GF-D8 (cell line): ENCODE measurements at places on chromosomes 7 and 10.

- DNase-seq: no peak
These were observed 2.1 kb downstream of the VSIR start for GRCh38 chr10:71771204-71771603.

DNA sequence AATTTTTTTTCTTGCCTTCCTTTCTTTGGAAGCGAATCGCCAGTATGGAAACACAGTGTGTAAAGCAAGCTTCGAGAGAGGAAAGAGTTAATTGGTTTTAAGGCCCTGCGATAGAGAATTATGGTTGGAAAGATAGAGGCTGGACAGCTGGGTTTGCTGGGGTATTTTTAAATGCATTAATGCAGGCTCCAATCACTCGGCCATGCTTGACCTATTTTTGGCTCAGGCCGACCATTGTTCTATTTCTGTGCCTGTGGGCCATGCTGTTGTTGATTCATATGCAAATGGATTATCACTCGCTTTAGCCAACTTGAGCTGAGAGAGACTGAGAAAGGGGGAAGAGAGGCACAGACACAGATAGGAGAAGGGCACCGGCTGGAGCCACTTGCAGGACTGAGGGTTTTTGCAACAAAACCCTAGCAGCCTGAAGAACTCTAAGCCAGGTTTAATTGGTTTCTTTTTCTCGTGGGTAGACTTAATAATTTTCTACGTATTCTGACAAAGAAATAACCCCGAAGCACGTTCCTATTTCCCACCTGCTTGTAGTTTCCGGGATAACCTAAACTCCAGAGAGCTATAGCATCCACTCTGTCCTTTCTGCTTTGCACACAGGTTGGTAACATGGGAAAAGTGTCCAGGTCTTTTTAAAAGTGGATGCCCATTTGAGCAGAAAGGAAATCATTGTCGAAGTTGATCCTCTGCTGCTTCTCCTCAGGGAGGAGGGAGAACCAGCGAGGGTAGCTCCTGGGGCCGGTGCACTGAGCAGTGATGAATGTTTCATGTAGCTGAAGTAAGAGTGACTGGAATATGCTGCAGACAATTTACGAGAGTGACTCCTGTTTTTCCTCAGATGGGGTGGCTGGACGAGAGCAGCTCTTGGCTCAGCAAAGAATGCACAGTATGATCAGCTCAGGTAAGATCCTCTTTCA lies at the start of gene HDAC9:
Gene HDAC9 (plus strand): TSS at position 338 of the 929 bp plus-strand sequence. CDS start 554 bp downstream, at position 892.
- no peak for DNase-seq

DNA sequence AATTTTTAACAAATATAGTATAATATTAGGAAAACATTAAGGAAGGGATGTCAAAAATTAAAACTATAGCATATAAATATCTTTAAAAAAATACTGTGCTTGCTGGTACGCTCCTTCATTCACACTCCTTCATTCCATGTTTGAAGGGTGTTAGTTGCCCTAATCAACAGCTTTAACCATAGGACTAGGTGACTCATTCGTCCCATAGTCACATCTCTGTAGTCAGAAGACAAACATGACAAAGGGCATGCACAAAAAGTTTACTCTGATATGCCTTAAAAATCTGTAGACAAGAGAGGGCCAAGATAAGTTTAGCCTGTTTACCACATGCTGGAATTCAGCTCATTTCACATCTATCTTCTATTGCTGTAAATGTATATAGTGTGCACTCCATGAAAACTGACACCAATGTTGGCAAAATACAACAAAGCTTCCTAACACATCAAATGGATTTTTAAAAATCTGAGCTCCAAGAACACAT lies 646 bp downstream of the FAM13C start:
- DNase-seq: no peak

- no peak for DNase-seq
These were observed 589.5 kb downstream of the ARL4A start for GRCh38 chr7:13276977-13277376.

DNA sequence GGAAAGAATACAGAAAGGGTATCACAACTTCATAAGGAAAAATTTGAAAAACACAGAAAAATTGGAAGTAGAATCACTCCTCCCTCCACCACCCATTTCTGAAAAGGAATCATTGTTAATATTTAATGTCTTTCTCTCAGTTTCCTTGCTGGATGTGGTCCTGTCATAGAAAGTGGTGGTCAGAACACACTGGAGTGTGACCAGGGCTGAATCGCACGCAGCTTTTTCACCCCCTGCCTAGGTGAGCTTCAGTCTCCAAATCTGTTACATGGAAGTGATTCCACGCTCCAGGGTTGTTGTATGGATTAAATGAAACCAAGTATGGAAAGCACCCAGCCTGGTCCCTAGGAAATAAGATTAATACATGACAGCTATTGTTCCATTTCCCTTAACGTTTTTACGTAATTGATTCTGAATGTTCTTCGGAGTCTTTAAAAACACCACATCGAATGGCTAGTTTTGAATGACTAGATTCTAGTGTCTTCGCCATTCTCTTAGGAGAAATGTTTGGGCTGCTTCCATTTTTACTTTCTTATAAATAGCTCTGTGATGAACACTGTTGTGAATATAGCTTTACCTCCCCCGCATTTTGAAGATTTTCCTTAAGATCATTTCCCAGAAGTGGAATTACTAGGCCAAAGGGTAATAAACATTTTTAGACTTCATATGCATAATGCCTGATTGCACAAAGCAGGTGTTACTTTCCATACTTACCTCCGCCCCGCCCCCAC lies 10.9 kb upstream of the DUSP5 start:
- no peak for DNase-seq

GRCh38 chr7:157904211-157904865 lies 567.5 kb downstream of the DNAJB6 start:
- no peak for DNase-seq

GRCh38 chr10:71460615-71461014 lies 63.9 kb downstream of the CDH23 start:
- no peak for DNase-seq

DNA sequence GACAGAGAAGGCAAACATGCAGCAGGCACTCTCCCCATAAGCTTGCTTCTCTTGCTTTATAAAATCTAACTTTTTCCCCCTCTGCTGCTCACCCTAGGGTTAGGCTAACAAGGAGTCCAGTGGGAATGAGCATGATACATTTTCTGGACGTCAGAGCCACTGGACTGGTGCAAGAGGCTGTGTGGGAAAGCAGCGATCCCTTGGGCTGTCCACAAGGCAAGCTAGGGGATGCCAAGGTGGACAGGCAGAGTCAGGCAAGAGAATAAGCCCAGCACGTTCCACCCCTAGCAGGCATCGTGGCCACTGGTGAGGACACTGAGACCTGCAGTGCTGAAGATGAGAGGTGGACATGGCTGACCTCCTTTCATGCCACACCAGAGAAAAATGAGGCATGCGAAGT lies 290.9 kb upstream of the ZMIZ1 start:
- DNase-seq: no peak

GRCh38 chr10:48598936-48599829 lies 5.7 kb downstream of the ARHGAP22 start:
- DNase-seq: no peak

GRCh38 chr7:105756367-105756766 lies 120.0 kb downstream of the ATXN7L1 start:
- DNase-seq: no peak

- DNase-seq: no peak
These were observed 92.3 kb downstream of the RNF216 start for GRCh38 chr7:5689118-5689517.

DNA sequence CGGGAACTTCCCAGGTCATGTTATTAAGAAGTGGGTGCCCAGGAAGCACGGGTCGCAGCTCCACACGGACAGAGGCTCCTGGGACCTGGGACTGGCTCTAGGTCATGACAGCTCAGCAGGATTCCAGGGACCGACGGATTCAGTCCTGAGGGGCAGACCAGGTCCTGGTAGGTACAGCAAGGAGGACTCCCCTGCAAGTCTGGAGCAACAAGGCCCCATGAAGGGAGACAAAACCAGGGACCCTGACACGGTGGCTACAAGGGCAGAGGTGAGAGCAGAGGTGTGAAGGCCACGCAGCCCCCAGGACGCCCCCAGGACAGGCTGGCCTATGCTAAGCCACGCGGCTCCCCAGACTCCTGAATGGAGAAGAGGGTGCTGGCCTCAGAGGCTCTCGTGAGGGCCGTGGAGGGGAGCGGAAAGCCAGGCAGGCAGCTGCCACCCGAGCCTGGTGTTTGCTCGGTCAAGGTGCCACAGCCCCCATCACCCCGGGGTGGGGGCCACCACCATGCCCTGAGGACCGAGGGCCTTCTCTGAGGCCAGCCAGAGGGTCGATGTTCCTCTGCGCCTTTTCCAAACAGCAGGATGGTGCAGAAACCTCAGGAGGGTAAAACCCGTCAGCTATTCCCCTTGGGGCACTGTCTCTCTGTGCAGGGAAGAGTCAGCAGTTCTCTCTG lies 348.9 kb downstream of the PTPRN2 start:
- no peak for DNase-seq
